ENCODE measurements at places on chromosomes 5 and 9.

GRCh38 chr9:112176524-112176923 lies 1.4 kb upstream of the SUSD1 start:
- DNase-seq = peak; percentile 15
- H3K36me3 ChIP-seq = peaks cover 2% of the 10 kb centered on the region
- peaks cover 55% of the 10 kb centered on the region for H3K4me1 ChIP-seq
- H3K27ac ChIP-seq = no peak overlapping the region

GRCh38 chr9:16150501-16150900 lies 597.7 kb downstream of the CCDC171 start:
- H3K4me3 ChIP-seq = no peak overlapping the region
- no peak overlapping the region for H3K27ac ChIP-seq
- no peaks in the 10 kb centered on the region for H3K36me3 ChIP-seq
- DNase-seq = no peak
- H3K27me3 ChIP-seq = peaks cover 8% of the 10 kb centered on the region

DNA sequence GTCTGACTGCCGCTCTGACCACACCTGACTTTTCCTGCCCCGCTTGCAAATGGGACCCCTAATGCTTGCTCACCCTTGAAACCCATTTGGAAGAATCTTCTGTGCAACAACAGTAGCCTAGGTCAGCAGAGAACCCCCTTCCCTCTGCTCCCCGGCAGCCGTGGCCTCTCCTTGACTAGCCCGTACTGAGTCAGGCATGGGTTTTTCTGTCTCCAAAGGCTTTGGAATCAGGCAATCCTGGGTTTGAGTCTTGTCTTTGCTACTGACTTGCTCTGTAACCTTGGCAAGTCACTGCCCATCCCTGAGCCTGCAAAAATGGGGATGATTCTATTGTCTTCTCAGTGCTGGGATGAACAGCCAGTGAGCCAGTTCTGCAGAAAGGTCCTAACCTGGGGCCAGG lies 135.4 kb downstream of the RGS3 start:
- no peak for DNase-seq
- H3K36me3 ChIP-seq = peaks cover 20% of the 10 kb centered on the region
- no peak overlapping the region for H3K4me3 ChIP-seq
- peaks cover 16% of the 10 kb centered on the region for H3K4me1 ChIP-seq
- no peaks in the 10 kb centered on the region for H3K27me3 ChIP-seq

GRCh38 chr9:121619545-121620324 lies 31.7 kb upstream of the DAB2IP start:
- H3K4me1 ChIP-seq = no peaks in the 10 kb centered on the region
- no peaks in the 10 kb centered on the region for H3K36me3 ChIP-seq

- no peaks in the 10 kb centered on the region for H3K27me3 ChIP-seq
- DNase-seq = no peak
- no peaks in the 10 kb centered on the region for H3K36me3 ChIP-seq
- no peak overlapping the region for H3K27ac ChIP-seq
Observed at GRCh38 chr9:103530934-103531333, 535.8 kb downstream of the CYLC2 start.

- no peak for DNase-seq
- H3K4me1 ChIP-seq = peaks cover 11% of the 10 kb centered on the region
- peaks cover 43% of the 10 kb centered on the region for H3K27me3 ChIP-seq
- no peak overlapping the region for H3K4me3 ChIP-seq
Observed at GRCh38 chr5:159975462-159976019, 33.4 kb upstream of the TTC1 start.

GRCh38 chr5:21806943-21807342 lies 1046.2 kb downstream of the CDH12 start:
- H3K27me3 ChIP-seq = no peaks in the 10 kb centered on the region
- no peak overlapping the region for H3K4me3 ChIP-seq
- no peak for DNase-seq
- H3K36me3 ChIP-seq = no peaks in the 10 kb centered on the region
- no peaks in the 10 kb centered on the region for H3K4me1 ChIP-seq

- no peaks in the 10 kb centered on the region for H3K4me1 ChIP-seq
- no peak for DNase-seq
- no peaks in the 10 kb centered on the region for H3K36me3 ChIP-seq
- no peak within 1 kb of the TSS for H3K4me3 ChIP-seq
- peaks cover 2% of the 10 kb centered on the region for H3K27me3 ChIP-seq
- H3K27ac ChIP-seq = no peak within 1 kb of the TSS
Observed at GRCh38 chr5:122129306-122129705, at the start of gene ZNF474. Gene ZNF474, plus strand, starts transcription at chr5:122129546. Its CDS starts 22,445 bp downstream, at chr5:122151991.

GRCh38 chr9:68859347-68859746 lies 154.3 kb downstream of the PIP5K1B start:
- peaks cover 8% of the 10 kb centered on the region for H3K27me3 ChIP-seq
- H3K36me3 ChIP-seq = no peaks in the 10 kb centered on the region
- no peak overlapping the region for H3K27ac ChIP-seq
- H3K4me3 ChIP-seq = no peak overlapping the region
- H3K4me1 ChIP-seq = no peaks in the 10 kb centered on the region
- no peak for DNase-seq

DNA sequence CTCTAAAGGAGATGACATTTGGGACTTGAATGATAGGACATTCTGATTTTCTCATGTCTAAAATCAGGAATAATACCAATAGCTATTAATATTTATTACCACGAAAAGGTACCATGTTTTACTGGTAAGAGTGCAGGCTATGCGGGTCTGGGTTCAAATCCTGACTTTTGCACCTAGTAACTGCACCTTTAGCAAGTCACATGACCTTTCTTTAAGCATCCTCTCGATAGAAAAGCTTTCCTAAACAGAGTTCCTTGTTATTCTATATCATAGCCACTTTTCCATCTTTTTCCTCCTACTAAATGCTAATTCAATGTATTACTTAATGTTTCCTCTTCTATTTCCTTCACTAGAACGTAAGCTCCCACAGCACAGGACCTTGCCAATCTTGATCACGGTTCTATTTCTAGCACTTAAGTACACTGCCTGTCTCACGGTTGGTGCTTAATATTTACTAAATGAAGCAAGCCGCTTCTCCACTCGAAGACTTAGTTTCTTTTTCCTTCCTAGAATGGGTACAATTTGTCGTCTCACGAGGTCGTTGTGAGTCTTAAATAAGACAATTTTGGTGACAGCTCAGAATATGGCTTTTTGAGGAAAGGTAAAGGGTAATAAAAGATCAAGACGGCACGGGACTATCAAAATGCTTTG lies 816 bp downstream of the RBM18 start:
- peak overlapping the region; percentile 98 for H3K4me3 ChIP-seq
- peak overlapping the region; percentile 99 for H3K27ac ChIP-seq
- DNase-seq = no peak
- H3K36me3 ChIP-seq = peaks cover 34% of the 10 kb centered on the region
- peaks cover 44% of the 10 kb centered on the region for H3K4me1 ChIP-seq

- H3K4me1 ChIP-seq = peaks cover 4% of the 10 kb centered on the region
- H3K27me3 ChIP-seq = no peaks in the 10 kb centered on the region
- H3K36me3 ChIP-seq = peaks cover 3% of the 10 kb centered on the region
- H3K4me3 ChIP-seq = no peak overlapping the region
- no peak overlapping the region for H3K27ac ChIP-seq
Observed at GRCh38 chr9:122923947-122924346, 7.4 kb downstream of the ZBTB26 start.

GRCh38 chr9:97531888-97532376 lies 30.5 kb downstream of the TMOD1 start:
- H3K27ac ChIP-seq = no peak overlapping the region
- DNase-seq = no peak
- no peaks in the 10 kb centered on the region for H3K27me3 ChIP-seq
- H3K4me1 ChIP-seq = peaks cover 5% of the 10 kb centered on the region
- no peaks in the 10 kb centered on the region for H3K36me3 ChIP-seq
- no peak overlapping the region for H3K4me3 ChIP-seq

DNA sequence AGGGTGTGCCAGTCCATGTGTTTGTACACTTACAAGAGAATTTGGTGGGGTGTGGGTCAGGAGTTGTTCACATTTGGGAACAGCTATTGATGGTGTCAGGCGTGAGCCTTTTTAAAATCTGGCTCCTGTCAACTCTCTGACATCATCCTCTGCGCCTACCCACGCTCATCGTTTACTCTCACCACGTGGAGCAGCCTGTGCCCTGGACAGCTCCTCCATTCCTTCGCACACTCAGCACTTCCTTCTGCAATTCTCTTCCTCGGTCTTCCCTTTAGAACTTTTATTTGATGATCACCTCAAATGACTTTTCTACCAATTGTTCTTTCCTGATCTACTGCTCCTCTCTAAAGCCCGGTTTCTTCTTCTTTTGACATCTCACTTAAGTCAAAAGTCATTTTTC lies 42.1 kb upstream of the GNAQ start:
- no peaks in the 10 kb centered on the region for H3K27me3 ChIP-seq
- H3K27ac ChIP-seq = no peak overlapping the region
- H3K36me3 ChIP-seq = peaks cover 8% of the 10 kb centered on the region
- peaks cover 46% of the 10 kb centered on the region for H3K4me1 ChIP-seq

GRCh38 chr5:176829320-176829719 lies 19.0 kb downstream of the UNC5A start:
- no peaks in the 10 kb centered on the region for H3K36me3 ChIP-seq
- no peak overlapping the region for H3K4me3 ChIP-seq
- no peak overlapping the region for H3K27ac ChIP-seq
- no peak for DNase-seq
- peaks cover 19% of the 10 kb centered on the region for H3K27me3 ChIP-seq

DNA sequence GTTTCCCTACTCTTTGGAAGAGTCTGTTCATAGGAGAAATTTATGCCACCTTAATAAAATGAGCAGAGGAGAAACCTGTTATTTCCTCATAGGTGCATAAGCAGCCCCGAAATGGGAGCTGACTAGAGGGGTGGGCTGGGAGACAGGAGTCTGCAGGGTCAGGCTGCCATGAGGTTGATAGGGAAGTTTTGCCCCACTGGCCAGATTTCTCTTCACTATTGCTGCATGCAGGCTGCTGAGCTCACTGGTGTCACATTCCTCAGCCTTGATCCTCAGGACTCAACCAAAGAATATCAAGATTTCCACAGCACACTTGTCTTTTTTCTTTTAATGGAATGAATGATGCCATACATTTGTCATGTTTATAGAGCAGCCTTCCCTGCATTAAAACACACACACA lies 60.7 kb downstream of the BHMT start:
- peaks cover 3% of the 10 kb centered on the region for H3K27me3 ChIP-seq
- no peaks in the 10 kb centered on the region for H3K4me1 ChIP-seq
- H3K27ac ChIP-seq = no peak overlapping the region
- no peaks in the 10 kb centered on the region for H3K36me3 ChIP-seq
- DNase-seq = no peak

- peak overlapping the region; percentile 86 for H3K27ac ChIP-seq
- peak; percentile 64 for DNase-seq
- no peaks in the 10 kb centered on the region for H3K27me3 ChIP-seq
- H3K36me3 ChIP-seq = no peaks in the 10 kb centered on the region
- H3K4me3 ChIP-seq = no peak overlapping the region
Observed at GRCh38 chr5:143228597-143229293, 174.7 kb downstream of the NR3C1 start.

DNA sequence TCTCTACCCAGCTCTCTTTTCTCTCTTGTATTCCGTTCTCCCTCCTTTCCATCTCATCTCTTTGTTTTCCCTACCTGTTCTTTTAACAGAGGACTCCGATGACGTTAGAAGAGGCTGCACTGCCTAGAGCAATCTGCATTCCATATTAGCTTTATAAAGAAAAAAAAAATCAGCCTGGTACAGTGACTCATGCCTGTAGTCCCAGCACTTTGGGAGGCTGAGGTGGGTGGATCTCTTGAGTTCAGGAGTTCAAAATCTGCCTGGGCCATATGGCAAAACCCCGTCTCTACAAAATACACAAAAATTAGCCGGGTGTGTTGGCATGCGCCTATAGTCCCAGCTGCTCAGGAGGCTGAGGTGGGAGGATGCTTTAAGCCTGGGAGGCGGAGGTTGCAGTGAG lies 49.0 kb downstream of the DAPK1 start:
- peaks cover 5% of the 10 kb centered on the region for H3K4me1 ChIP-seq
- no peak overlapping the region for H3K4me3 ChIP-seq
- H3K36me3 ChIP-seq = no peaks in the 10 kb centered on the region

DNA sequence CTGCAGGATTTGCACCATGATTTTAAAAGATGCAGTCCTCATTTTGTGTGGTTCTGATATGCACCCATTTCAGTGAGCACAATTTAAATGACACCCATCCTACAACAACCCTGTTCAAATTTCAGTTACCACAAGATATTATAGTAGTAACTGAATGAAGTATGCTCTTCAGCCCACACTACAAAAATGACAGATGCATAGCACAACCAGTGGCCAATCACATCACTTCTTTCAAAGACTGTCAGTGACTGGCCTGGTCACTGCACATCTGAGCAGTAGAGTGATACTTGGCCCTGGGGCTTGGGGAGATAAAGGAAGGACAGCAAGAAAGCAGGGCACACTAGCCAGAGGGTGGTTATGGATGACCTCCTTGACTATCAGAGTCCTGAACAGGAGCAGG lies 19.8 kb upstream of the IFNK start:
- DNase-seq = peak; percentile 9
- no peak overlapping the region for H3K4me3 ChIP-seq
- peaks cover 2% of the 10 kb centered on the region for H3K36me3 ChIP-seq

DNA sequence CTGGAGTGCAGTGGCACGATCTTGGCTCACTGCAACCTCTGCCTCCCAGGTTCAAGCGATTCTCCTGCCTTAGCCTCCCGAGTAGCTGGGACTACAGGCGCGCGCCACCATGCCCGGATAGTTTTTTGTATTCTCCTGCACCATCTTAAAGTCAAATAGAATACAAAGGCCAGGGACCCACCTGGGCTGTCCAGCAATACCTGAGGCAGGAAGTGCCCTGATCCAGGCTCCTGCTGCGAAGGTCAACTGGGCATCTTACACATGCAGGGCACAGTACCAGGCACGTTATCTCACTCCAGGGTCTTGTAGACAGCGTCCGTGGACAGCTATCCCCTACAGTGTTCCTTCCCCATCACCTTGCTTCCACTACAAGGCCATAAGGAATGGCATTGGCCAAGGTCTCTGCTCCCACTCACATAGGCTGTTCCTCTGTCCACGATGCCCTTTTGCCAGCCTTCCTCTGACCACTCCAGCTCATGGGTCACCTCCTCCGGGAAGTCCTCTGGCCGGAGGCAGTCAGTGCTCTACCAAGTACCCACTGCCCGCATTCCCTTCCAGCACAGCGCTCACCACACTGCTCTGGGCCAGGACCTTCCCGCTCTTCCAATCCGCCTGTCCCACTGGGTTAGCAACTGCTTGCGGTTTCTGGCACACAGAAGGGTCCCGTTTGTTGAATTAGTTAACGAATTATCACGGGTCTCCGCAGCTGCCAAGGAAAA lies 978 bp downstream of the P4HA2 start:
- no peaks in the 10 kb centered on the region for H3K36me3 ChIP-seq
- H3K27me3 ChIP-seq = peaks cover 33% of the 10 kb centered on the region
- DNase-seq = no peak
- peaks cover 14% of the 10 kb centered on the region for H3K4me1 ChIP-seq

DNA sequence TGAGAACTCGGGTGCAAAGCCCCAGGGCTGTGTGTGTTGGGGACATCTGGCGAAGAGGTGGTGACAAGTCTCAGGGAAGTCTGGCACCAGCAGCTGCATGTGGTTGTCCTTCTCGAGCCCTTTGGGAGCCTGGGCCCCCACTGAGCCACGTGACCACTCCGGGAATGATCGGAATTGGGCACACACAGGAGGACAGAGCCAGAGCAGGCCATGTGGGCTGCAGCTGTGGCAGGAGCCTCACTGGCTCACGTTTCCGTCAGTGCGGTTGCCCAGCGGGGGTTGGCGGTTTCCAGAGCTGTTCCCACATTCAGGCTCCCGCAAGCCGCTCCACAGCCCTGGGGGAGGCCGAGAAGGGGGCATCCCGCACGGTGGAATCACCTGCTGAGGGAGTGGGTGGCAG lies 6.8 kb upstream of the CEL start:
- H3K36me3 ChIP-seq = peaks cover 38% of the 10 kb centered on the region
- no peaks in the 10 kb centered on the region for H3K27me3 ChIP-seq
- H3K4me1 ChIP-seq = peaks cover 36% of the 10 kb centered on the region
- H3K4me3 ChIP-seq = no peak overlapping the region
- no peak for DNase-seq

All from activated CD4-positive, alpha-beta T cell treated with anti-CD3 and anti-CD28 coated beads for 36 hours (primary cell).